Lung (tissue), 17 donors: ENCODE measurements at places on chromosomes 6 and 20.

GRCh38 chr6:39086294-39086693 is 28.7 kb downstream of the SAYSD1 start:
- DNase-seq, result no peak

GRCh38 chr6:132020138-132020581 is 69.0 kb upstream of the CCN2 start:
- DNase-seq, result peak; percentile 9

- no peak for DNase-seq
These were observed 3.6 kb downstream of the BPI start for GRCh38 chr20:38307371-38308046.

GRCh38 chr6:49233483-49233882 is 229.6 kb downstream of the MMUT start:
- DNase-seq, result no peak

DNA sequence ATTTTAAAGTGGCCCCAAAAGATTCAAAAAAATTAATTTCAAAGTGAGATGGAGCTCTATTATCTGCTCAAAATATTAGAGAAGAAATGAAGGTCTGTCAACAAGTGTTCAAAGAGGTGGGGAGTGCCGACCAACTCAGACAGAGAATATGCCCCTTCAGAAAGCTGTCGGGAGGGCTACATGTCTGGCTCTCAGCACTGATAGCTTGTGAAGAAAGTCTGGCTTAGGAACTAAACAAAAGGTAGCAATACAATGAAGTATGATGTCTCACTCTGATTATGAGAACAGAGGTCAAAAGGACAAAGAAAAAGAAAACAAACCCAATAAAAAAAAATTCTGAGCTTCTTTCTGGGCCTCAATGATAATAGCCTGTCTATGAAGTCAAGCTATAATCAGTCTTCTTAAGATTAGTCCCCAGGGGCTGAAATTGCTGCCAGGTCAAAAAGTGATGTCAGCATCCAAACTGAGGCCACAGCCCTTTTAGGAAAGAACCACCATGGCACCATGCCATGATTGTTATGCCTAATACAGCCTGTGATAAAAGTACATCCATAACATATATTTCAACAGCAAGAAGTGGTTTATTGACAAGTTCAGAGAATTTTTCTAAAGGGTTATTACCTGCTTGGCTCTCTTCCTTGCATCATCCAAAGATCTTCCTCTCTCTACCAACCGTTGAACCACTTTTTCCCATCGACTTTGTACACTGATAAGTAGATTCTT is 150.9 kb downstream of the DST start:
- no peak for DNase-seq

DNA sequence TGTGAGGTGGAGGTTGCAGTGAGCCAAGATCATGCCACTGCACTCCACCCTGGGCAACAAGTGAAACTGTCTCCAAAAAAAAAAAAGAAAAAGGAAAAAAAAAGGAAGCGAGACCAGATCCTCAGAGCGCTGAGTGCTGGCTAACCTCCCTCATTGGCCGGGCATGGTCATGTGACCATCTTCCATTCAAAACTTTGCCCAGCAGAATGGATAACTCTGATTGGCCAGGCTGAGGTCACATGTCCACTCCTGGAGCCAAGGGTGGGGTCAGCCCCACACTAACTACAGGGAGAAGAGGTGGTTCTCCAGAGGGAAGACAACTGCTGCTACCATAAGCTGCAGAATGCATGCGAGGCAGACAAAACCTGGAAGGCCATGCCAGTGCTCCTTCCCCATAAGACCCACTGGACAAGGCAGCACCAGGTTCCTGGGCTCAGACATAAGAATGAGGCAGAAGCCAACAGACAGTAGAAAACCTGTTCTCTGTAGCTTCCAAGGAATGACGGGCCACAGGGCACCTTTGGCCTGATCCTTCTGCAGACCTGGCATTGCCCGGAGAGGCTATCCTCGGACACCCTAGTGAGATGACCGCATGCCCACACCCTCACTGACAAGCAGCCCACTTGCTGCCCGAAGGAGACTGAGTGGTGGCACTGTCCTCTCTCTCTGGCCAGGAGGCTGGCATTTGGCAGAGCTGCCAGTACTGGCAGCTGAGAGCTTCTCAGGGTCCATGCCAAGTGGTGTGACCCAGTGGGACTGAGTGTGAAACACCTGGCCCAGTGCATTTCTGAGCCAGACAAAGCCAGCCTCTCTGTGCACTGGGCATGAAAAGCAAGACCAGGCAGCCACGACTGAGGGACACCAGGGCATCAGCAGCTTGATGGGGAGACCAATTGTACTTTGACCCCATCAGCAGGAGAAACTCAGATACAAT is 311.9 kb upstream of the SULF2 start:
- DNase-seq, result no peak

GRCh38 chr6:124960757-124961463 is 1.3 kb upstream of the RNF217 start:
- DNase-seq, result no peak

- no peak for DNase-seq
These were observed 81.0 kb downstream of the TMEM170B start for GRCh38 chr6:11618533-11618932.

- DNase-seq, result no peak
These were observed 68.8 kb downstream of the UTRN start for GRCh38 chr6:144353871-144354314.

GRCh38 chr20:4318891-4319290 is 303.5 kb upstream of the RNF24 start:
- DNase-seq, result no peak
